Fibroblast of skin of abdomen (primary cell): ENCODE measurements at places on chromosomes 2 and 18.

- no peak for DNase-seq
These were observed 127.5 kb upstream of the ID2 start for GRCh38 chr2:8554296-8554806.

DNA sequence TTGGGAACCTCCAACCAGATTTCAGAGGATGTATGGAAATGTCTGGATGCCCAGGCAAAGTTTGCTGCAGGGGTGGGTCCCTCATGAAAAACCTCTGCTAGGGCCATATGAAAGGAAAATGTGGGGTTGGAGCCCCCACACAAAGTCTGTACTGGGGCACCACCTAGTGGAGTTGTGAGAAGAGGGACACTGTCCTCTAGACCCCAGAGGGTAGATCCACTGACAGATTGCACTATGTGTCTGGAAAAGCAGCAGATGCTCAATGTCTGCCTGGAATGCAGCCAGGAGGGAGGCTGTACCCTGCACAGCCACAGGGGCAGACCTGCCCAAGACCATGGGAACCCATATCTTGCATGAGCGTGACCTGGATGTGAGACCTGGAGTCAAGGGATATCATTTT, 573.7 kb upstream of the NXPH2 start:
- no peak for DNase-seq

DNA sequence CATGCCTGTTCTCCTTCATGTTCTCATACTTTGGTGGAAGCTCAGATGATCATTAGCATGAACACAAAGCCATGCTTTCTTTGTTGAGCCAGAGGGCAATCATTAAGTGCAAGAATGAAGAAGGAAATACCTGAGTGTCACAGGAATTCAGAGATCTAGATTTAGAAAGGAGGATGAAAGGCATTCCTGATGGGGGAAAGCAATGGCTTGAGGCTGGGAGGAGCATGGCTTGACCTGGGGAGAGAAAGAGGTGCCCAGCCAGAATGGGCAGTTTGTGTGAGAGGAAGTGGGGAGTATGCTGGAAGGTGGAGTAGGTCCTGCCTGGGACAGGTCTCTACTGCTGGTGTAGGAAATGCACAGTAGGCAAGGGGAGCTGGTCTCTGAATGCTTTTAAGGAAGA, 35.1 kb downstream of the SLC4A3 start:
- no peak for DNase-seq

GRCh38 chr2:183597841-183598240, 473.6 kb downstream of the NUP35 start:
- no peak for DNase-seq
